ENCODE measurements at places on chromosomes 5 and 9.

DNA sequence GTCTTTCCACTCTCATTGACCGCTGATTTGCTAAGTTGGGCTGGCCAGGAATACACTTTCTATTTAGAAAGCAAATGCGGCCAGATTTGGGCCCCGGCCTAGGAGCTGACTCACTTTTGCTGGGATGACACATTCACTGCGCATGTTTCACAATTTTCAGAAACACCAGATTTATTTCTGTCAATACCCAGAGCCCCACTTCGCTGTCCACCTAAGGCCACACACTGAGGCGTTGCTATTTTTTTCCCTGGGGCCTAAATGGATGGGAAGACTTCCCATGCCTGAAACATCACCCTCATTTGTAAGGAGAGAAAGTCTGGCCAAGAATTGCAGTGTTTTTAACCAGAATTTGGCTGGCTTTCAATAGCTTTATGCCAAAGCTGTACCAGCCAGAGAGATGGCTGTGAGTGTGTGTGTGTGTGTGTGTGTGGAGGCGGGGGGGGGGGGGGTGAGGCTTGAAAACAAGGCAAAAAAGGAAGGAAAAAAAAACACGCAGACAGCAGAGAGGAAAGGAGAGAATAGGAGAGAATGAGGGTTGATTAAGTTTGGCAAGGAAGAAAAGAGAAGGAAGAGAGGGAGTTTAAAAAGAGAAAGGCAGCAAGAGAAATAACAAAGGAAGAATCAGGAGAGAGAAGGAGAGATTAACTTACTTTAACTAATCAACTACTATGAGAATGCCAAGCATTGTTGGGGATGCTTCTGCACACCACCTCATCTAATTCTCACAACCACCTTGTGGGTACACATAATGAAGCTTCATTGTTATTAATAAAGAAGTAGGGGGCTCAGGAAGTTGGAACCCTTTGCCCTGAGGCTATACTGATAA, 261.4 kb upstream of the KLF4 start:
- peak; percentile 98 for DNase-seq

GRCh38 chr9:6758248-6758497, 400 bp downstream of the KDM4C start:
- DNase-seq = no peak

- no peak for DNase-seq
Measured at GRCh38 chr9:34499076-34499475, 23.7 kb downstream of the ENHO start.

DNA sequence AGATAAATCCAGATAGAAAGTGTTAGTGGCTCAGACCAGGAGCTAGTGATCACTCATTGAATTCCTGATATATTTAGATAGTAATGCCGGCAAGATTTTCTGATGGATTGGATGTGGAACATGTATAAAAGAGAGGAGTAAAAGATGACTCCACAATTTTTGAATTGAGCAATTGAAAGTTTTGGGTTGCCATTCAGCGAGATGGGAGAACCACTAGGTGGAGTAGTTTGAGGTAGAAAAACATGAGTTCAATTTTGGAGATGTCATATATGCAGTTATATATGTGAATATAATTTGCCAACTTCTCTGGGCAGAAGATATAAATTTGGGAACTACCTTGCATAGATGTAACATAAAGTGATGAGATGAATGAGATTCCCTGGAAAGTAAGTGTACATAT, 502.5 kb upstream of the SEMA6A start:
- DNase-seq = no peak

DNA sequence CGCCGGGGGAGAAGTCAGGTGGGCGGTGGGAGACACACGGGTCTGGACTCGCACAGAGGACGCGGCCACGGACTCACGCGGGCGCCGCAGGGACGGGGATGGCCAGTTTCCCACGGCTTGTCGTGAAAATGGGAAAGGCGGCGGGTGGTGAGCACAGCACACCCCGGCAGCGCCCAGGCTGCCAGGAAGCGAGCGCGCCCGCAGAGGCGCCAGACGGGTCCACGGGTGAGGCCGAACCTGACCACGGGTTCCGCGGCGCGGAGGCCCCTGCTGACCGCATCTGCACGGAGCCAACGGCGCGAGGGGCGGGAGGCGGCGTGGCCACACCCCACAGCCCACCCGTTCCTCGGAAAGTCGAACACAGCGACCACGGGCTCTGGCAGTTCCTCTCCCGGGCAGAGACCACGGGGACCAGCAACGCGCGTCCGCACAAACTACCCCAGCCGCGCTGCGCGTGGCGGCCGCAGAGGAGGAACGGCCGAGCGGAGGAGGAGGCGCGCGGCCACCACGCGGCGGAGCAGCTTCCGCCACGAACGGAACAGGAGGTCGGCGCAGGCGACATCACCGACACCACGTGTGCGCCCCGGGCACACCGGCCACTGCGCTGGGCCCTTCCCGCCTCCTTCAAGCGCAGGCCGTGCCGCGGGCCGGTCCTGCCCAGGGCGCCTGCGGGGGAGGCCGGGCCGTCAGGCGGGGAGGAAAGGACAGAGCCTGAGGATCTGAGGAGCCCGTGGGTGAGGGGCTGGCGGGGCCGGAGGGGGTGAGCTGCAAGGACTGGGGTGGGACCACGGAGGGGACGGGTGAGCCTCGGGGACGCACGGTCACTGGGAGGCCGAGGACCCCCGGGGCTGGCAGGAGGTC, 5.6 kb downstream of the EXD3 start:
- DNase-seq = no peak

DNA sequence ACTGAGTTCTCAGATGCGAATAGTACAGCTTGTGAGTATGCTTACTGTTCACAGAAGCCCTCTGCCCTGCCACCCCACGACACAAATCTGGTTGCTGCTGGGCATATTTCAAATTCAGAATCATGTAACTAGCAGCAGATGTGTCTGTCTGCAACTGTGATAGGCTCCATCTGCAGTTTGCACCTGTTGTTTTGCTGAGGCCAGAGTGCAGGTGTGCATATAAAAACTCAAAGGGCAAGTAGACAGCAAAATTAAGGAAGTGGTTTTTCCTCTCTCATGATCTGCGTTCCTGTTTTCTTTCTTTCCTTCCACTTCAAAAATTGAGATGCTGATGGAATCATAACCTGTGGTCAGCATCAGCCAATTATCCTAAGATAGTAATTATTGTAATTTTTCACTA, 1000.5 kb downstream of the PTPRD start:
- DNase-seq = no peak

GRCh38 chr9:134169724-134170401, 5.5 kb upstream of the RNU6ATAC start:
- no peak for DNase-seq

DNA sequence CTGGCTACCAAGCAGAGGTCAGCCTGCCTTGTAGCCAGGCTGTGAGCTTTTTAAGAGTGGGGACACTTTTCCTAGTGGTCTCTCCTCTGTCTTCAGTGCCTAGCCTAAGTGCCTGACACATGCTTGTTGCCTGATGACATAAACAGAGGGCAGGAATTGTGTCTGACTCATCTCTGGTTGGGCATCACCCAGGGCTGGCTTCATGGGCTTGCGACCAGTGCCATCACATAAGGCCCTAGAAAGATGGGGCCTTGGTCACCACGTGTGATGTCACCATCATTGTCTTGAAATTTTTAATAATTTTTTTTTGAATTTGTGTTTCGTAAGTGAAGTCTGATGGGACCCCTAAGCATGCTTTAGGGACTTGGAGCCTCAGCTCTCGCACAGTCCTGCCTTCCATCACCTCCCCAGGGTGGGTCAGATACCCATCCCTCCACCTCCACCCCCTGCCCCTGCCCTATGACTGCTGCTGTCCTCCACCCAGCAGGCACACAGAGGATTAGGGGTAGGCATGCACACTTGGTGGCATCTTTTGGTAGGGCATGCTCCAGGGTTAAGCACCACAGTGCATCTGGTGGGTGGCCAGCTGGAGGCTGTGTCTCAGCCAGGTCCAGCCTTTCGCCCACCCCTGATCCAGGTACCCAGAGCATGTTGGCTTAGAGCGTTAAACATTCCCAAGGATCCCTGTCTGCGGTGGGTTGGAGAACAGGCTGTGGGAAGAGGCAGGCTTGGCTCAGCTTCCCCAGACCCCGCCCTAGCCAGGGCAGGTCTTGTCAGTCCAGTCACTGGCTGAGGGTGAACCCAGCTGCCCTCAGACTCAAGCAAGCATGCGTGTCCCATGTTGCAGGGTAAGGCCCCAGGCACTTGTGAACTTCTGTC, 80.1 kb upstream of the SH3PXD2B start:
- no peak for DNase-seq

- DNase-seq = peak; percentile 62
Measured at GRCh38 chr5:150492621-150493020, 15.3 kb upstream of the NDST1 start.

GRCh38 chr5:37005252-37005651, 128.7 kb downstream of the NIPBL start:
- no peak for DNase-seq

DNA sequence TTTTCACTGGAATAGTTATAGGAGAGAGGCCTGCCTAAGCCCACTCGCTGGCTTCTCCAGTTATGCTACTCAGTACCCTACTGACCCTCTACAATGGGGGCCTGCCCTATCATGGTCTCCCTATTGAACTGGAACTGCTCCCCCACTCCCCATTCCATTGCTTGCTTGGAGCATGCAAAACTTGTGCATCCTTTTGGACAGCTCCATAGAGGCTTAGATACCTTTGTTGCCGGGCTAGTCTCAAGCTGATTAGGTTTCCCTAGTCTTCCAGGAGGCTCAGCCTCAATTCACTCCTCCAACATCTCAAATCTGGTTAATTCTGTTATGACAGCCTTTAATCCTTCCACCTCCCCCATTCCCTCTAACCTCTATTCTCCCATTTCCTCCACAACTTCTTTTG, 39.9 kb downstream of the KIF24 start:
- no peak for DNase-seq

GRCh38 chr9:80873861-80874260, 815.5 kb downstream of the TLE1 start:
- no peak for DNase-seq

DNA sequence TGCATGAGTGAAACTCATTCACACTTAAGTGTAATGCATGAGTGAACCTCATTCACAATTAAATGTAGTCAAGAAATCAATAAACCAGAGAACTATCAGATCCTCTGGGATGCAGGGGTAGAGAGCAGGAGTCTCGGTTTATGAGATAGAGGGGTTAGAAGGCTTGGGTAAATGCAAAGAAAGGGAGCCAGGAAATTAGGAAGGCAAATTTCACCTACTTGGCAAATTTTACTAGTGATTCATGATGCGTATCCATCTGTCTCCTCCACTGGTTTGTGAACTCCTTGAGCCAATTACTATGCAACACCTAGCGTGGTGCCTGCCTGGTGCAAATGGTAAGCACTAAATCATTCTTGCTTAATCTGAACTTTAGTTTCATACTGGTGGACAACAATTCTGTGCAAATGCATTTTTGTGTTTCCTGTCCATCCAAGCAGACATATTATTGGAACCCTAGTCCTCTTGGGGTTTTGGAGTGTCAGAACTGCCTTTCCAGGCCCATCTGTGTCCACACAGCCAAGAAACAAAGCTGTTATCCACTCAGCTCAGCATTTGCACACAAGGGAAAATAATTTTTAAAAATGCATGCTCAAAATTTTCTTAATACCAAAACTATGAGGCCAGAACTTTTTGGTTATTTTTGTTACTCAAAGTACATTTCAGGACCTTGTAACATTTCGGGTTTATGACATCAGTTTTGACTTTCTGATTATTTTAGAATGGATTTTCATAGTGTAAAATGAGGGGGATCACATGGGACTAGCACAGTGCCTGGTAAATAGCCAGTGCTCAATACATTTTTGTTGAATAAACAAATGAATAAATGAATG, 5.2 kb downstream of the HAPLN1 start:
- DNase-seq = no peak

DNA sequence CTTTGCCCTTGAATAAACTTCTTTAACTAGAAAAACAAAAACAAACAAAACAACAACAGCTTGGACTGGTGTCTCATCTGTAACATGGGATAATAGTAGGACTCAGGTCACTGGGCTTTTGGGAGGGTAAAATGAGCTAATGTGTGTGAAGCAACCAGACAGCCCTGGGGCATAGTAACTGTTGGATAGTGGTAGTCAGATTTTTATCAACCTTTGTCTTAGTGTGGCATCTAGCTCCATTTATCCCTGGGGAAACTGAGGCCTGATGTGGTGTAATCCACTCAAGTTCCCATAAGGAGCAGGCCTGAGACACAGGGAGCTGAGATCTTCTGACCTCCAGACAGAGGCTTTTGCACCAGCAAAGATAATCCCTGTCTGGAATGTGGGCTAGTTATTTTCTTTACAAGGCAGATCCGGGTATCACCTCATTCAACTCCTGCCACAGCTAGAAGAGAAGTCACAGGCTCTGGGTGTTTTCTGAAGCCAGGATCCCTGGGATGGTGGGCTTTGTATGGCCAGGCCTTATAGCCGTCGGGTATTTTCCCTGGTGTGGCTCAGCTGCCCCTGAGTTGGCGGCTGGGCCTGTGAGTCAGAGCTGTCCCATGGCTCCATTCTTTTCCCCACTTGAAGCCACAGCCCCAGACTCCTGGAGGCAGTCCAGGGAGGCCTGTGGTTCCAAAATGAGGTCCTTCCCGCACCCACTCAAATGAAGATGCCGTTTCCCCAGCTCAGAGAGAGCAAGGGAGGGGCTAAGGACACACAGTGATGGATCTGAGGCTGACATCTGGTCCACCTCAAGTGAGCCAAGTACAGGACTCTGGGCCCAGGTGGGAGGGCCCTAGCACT, 26.1 kb upstream of the CSF1R start:
- peak; percentile 83 for DNase-seq

DNA sequence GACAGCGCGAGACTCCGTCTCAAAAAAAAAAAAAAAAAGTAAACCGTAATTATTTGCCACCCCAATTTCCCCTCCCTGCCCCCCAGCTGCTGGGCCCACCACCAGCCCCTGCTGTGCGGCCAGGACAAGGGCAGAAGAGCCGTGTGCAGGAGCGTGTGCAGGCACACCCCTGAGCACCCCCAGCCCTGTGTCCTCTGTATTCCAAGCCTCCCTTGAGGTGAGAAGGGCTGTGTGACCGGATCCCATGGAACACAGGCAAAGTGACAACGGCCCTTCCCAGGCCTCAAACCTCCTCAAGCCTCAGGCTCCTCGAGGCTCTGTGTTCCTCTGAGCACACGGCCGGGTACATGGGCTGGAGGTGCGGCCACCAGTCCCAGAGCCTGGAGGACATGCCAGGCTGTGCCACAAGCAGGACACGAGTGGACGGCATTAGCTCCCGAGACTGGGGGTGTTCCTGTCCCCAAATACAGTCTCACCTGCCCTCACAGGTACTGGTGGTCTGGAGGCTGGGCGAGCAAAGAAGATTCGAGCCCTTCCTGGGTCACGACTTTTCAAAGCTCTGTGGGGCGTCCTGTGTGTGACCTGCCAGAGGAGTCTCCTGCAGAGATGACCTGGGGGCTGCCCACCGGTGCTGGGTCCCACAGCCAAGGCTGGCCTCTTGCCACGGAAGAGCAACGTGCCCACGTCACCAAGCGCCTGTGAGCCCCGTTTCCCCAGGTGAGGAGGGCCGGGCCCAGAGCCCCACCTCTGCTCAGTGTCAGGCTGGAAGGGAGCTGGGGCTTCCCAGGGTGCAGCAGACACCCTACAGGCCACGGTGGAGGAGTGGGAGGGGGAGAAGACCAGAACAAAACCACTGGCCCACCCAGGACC, 47.1 kb upstream of the SIMC1 start:
- no peak for DNase-seq

DNA sequence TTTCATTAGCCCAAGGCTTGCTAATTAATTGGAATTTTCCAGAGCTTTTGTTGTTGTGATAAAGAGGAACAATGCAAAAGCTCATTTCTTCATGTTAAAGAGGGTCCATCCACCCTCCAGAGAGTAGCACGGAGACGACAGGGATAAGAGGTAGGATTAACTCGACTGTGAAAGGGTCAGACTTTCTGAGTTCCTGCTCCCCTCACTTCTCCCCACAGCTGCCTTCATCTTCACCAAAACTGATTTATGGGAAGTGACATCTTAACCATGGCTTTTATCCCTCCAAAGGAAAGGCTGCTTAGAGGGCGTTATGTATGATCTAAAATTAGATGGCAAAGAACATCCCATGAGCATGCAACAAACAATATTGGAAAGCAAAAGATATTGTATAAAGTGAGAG, 135.5 kb downstream of the GLIS3 start:
- DNase-seq = no peak

All from brain microvascular endothelial cell (primary cell).